Activated T-helper 1 cell treated with Interleukin-2 at 50 U/mL for 16 hours (primary cell): ENCODE measurements at places on chromosomes 4 and X.

DNA sequence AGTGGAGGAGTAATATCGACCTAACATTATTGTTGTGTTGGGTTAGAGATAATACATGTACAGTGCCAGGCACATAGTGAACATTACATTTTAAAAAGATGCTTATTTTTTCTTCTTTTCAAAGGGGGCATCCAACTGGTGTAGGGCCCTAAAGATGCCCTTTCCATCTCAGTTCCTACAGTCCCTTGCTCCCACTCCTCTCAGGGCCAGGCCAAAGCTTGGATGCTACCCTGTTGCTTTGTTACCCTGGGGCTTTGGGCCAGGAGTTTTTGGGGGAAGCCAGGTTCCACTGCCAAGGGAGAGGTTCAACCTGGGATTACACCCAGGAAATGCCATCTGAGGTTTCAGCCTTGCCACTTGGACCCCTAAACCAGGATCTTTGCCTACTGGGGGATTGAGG is 918 bp downstream of the IGSF1 start:
- DNase-seq = no peak

DNA sequence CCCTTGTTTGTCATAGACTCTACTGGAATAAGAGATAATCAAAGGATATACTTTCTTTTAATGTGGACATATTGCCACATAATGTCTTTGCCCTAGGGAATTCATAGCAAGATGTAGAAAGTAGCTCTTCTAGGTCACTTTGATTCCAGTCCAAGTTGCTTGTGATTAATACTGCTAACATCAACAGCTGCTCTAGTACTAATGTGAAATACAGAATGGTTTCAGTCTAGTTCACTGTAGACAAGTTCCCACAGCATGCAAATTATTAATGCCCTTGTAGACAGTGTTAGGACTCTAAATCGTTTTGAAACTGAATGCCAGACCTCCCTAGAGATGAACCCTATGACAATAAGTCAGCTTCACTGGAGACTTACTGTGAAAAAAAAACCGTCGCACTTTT is 494.6 kb upstream of the ATOH1 start:
- no peak for DNase-seq

- no peak for DNase-seq
Measured at GRCh38 chr4:165502916-165503907, 124.4 kb downstream of the CPE start.

DNA sequence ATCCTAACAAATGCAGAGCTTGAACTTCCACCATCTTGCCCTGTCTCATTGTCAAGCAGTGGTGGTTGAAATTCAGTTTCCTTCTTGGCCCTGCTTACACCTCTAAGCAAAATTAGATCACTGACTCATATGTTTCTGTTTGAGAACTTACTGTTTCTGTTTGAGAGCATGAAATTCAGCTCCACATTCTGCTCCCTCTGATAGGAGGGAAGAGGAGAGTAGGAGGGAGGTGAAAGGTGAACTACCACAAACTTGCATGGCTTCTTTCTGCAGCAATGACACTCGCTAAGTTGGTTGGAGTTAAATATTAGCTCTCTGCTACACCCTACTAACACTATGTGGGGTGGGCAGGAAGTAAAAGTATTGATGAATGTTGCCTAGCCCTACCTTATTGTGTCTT is 117.8 kb upstream of the EDA2R start:
- DNase-seq = no peak

DNA sequence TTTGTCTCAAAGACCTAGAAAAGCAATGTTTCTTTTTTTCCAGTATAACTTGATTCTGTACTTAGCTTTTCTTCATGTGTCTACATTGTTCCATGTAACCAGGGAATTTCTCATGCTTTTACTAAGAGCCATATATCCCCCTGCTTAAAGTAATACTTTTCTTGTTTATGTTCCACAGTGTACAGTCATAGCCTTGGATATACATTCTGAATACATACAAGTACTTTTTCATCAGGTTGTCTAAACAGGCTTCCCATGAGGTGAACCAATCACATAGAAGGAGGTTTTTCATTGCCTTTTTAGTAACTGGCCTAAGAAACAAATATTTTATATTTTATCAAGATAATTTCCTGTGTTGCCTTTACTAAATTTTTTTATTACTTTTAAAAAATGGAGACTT is 52.8 kb downstream of the SLC2A9 start:
- DNase-seq = no peak
